ENCODE measurements at places on chromosomes 5 and 9. TPM values are rescaled to one million over a fixed set of nuclear protein-coding genes. Genes with fewer than 3 reads are reported as not detected.
A peak's percentile ranks its signal among the peaks of the same experiment; 100 is the strongest.

Gene NR4A3
- total RNA-seq = 1.9 TPM

Gene CARD6
- total RNA-seq = 4.2 TPM

DNA sequence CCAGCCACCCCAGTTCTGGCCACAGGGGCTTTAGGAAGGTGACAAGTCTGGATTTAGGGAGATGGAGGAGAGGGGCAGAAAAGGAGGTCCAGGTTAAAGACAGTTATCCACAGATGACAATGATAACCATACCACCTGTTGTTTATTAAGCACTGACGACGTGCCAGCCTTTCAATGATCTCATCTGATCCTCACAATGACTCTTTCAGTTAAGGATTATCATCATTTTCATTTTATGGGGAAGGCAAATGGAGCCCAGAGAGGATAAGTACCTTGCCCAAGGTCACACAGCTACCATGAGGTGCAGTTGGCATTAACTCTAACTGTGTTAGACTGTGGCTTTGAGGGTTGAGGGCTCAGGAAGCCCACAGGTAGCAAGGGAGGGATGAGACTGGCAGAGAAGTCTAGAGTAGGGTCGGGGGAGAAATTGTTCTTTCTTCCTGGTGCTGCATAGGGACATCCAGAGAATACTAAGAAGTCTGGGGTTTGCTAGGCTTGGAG lies 21.5 kb upstream of the JADE2 start:
- DNase-seq = peak; percentile 60

DNA sequence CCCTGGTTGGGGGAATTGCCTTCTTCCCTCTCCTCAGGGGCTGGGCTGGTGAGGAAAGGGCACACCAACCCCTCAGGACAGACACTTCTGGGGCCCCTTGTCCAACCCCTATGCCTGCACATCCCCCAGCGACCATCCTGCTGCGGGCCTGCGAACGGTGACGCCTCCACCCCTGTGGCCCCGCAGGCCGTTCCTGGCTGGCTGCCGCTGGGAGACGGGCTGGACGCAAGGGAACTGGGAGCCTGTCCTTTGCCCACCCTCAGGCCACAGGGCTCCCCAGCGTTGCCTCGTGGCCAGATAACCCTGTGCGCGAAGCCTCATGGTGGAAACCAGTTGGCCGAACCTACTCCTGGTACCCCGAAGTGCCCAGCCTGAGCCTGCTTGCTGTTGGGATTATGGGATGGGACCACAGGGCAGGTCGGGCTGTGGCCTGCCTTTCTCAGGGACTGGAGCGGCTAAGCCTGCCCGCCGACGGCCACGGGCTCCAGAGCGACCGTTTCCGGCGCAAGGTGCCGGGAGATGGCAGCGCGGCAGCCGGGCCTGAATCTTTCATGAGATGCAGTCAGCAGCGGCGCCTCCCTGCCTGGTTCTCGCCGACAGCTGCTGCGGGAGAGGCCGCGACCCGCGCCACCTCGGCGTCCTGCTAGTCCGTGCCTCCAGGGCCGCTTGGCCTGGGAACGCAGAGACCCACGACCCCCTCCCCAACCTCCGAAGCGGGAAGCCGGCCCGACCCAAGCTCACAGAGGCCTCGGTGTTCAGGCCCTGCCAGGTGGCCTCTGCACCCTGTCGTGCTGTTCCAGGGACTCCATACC lies 6.5 kb upstream of the PITX1 start:
- DNase-seq = no peak

All from IMR-90 (cell line).